ENCODE measurements at places on chromosomes 2 and 18.
A peak's percentile ranks its signal among the peaks of the same experiment; 100 is the strongest.

DNA sequence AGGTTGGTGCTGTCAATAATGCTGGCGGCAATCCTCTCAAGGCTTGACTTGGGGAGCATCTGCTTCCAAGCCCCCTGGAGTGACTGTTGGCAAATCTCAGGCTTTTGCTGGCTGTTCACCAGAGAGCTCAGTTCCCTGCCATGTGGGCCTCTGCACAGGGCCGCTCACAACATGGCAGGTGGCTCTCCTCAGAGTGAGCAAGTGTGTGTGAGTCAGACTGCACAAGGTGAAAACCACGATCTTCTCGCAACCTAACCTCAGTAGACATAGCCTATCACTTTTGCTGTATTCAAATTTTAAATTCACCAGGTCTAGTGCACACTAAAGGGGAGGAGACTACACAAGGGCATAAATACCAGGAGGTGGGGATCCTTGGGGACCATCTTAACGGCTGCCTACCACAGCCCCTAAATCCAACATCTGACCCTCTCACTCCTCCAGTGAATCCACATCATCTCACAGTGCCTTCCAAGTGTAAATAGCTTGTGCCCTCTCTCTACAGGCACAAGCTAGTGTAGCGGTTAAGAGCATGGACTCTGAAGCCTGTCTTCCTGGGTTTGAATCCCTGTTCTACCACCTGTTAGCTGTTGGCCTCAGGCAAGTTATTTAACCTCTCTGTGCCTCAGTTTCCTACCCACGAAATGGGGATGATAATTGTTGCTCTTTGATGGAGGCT is 187.7 kb upstream of the CXCR4 start:
- no peak for DNase-seq

DNA sequence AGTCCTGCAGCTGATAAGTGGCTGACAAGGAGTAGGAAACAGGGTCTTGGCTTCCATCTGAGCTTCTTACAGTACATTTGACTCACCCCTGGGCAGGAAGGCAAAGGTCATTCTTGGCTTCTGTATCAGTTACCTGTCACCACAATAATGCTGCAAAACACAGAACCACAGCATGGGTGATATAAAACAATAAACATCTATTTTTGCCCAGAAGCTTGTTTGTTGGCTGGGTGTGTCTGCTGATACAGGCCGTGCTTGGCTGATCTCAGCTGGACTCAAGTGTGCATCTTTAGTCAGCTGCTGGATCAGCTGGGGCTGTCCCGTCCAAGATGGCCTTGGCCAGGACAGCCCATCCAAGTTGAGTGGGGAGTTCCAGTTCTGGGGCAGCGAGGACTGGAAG is 34.7 kb downstream of the ONECUT2 start:
- no peak for DNase-seq

- DNase-seq, result no peak
Observed at GRCh38 chr18:73164430-73164829, 296.6 kb upstream of the NETO1 start.

DNA sequence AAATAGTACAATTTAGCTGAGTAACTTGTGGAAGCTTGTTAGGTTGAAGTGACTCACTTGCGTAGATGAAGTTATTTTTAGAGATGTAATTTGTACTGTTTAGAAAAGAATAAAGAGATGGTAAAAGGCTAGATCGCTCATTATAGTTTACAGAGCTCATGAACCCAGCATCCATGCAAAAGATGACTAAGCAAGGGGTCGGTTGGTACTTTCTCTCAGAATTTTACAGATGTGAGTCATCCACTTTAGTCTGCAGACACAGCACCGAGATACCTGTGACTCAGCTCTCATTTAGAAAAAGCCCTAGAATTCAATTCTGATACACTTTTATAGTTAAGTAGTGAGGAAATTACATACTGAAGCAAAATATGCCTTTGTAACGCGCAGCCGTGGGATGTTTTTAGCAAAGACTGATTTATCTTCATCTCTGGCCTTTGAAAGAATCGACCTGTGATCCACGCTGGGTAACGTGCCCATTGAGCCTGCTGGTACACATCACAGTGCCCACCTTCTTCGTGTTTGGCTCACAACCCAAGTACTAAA is 116.5 kb upstream of the FOSL2 start:
- peak; percentile 97 for DNase-seq

GRCh38 chr18:25111377-25112288 is 240.3 kb downstream of the ZNF521 start:
- no peak for DNase-seq

GRCh38 chr2:196143730-196144131 is 27.6 kb downstream of the STK17B start:
- peak; percentile 29 for DNase-seq

GRCh38 chr2:204950695-204951346 is 405.5 kb downstream of the PARD3B start:
- DNase-seq, result peak; percentile 32

DNA sequence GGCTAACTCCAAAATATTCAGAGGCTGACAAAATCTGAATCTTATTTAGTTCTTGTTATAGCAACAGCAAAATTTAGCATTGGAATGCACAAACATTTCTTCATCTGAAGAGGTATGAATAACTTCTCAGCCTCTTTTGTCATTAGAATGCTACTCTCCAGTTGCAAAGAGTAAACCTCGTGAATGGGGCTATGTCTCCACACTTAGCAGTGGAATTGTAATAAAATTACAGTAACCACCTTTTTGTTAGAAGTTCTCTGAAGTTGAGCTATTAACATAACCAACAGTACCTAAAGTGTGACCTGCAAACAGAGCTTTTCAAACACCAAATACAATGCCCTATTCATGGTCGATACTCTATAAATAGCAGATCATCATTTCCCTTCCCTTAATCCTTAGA is 50.2 kb upstream of the GALNT3 start:
- no peak for DNase-seq

DNA sequence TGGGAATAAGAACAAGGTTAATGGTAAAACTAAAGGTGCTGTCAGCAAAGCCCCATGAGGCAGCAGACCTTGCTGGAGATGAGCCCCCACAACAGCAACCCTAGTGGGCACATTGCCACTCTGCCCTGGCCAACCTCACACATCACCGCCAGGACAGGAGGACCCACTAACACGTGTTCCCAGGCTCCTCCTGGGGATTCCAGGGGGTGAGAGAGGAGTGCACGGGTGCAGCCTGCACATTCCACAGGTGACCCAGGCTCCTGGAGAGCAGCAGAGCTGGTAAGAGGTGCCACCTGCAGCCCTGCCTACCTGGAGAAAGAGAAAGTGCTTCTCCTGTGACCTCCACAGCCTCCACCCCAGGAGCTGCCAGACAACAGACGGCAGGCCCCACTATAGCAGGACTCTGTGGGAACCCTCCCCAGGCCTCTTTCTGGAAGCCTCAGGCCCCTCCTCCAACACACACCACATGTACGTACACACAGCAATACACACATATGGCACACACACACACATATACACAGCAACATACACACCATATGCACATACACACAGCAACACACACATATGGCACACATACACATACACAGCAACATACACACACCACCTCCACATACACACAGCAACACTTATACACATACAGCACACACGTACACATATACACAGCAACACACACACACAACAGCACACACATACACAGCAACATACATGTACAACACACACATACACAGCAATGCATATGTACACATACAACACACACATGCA is 187.1 kb downstream of the GLI2 start:
- no peak for DNase-seq

DNA sequence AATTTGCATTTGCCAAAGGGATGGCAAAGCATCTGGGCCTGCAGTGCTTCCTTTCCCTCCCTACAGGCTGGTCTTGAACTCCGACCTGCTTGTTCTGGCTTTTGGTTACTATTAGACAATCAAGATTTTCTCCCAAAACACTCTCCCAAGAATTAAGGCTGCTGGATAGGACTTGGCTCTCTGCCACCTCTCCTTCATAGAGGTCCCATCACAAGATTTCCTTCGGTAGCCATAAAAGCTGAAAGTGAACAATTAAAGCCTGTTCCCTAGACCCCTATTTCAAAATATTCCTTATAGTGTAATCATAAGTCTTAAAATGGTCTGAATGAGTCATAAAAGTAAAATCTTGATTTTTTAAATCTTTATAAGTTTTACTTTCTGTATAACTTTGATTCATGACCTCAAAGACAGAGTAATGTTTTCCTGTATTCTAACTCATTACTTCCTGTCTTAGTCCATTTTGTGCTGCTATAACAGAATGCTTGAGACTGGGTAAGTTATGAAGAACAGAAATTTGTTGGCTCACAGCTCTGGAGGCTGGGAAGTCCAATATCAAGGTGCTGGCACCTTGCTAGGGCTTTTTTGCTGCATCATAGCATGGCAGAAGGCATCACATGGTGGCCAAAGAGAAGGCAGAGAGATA is 37.8 kb upstream of the TNP1 start:
- DNase-seq, result no peak

DNA sequence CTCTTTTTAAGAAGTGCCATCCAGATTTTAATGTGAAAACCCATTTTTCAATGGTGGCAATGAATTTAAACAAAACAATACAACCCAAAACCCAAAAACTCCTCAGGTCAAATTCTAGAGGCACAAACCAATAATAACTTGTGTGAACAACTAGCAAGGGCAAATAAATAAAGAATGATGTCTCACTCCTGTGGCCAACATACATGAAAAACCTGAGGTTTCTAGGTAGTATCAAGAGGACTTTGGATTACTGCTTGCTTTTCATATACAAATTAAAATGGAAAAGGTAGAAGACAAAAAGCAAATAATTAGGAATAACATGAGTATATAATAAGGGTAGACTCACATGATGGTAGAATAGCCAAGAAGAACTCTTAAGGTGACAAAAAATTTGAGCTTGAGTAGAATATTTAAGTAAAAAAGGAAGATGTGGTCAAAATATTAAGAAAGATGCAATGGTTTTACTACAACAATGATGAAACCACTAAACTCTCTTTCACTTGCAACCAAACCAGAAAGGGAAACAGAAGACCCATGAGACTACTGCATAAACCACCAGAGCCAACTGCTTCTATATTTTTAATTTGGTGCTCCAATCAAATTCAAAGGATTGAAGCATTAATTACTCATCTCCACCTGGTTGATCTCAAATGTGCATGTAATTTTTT is 53.5 kb downstream of the DARS1 start:
- DNase-seq, result no peak

- no peak for DNase-seq
Observed at GRCh38 chr2:217048730-217049129, 188.9 kb upstream of the TNP1 start.

GRCh38 chr2:106143495-106144215 is 50.4 kb downstream of the UXS1 start:
- no peak for DNase-seq

- no peak for DNase-seq
Observed at GRCh38 chr18:24534271-24534670, 73.8 kb downstream of the HRH4 start.

DNA sequence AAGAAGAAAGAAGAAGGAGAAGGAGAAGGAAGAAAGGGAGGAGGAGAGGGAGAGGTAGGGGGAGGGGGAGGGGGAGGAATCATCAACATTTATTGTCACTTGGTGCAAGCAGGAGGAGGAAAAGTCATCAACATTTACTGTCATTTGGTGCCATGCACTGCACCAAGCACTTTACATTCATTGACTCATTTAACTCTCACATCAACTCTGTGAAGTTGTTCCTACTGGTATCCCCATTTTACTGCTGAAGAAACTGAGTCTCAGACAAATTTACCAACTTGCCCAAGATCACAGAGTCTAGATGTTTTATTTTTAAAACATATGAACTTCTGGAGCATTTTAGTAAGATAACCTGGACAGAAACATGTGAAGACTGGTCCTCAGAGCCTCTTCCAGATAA is 46.7 kb upstream of the NEB start:
- DNase-seq, result no peak

DNA sequence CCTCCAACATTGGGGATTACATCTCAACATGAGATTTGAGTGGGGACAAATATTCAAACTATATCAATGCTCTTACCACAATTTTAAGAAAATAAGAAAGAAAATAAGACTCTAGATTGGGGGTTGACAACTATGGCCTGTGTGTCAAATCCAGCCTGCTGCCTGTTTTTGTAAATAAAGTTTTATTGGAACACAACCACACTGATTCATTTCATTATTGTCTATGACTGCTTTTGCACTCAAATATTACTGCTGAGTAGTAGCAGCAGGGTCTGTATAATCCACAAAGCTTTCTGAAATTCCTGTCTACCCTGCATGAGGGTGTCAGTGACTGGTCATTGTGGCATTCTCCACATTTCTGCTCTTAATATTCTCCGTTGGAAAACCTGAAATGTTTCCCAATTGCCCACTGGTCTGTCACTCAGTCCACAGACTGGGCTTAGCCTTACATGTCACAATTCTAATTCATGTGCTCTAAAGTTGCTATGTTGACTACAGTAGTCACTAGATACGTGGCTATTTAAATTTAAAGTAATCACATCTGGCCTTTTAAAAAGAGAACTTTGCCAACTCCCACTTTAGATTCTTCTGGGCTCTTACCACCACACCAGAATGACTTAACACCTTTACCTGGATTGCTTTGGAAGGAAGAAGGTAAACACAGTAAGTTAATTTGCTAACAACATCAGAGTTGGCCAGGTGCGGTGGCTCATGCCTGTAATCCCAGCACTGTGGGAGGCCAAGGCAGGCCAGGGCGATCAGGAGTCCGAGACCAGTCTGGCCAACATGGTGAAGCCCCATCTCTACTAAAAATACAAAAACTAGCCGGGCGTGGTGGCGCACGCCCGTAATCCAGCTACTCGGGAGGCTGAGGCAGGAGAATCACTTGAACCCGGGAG is 86.9 kb downstream of the CLHC1 start:
- no peak for DNase-seq

DNA sequence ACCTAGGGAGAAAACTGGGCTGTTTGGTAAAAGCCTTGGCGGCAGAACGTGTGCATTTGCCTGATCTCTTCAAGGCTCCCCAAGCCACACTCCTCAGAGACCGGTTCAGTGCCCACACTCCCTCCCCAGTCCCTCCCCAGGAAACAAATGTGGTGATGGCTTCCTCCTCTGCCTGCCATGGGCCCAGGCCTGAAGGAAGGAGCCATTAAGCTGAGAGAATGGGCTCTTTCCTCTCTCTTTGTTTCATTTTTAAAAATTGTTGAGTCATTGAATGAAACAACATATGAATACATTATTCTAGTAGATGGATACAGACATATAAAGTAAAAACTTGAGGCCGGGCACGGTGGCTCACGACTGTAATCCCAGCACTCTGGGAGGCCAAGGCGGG is 50.6 kb upstream of the YWHAQ start:
- no peak for DNase-seq

- DNase-seq, result peak; percentile 68
Observed at GRCh38 chr2:45627911-45628310, 16.8 kb upstream of the SRBD1 start.

DNA sequence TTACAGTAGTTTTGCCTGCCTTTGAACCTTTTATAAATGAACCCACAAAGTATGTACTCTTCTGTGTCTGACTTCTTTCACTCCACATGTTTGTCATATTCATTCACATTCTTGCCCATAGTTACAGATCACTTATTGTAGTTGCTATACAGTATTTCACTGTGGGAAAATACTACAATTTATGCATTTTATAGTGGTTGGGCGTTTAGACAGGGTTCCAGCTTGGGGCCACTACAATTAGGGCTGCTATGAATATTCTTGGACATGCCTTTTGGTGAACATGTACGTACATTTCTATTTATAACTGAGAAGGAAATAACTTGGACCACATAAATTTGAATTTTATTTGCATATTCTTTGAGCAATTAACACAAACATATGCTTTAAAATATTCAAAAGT is 15.4 kb upstream of the PMAIP1 start:
- no peak for DNase-seq

- no peak for DNase-seq
Observed at GRCh38 chr2:29374823-29375222, 259.6 kb downstream of the CLIP4 start.

Data from ACHN (cell line).